Keratinocyte (primary cell): ENCODE measurements at places on chromosomes 7 and 10.

- no peak for DNase-seq
These were observed 10.8 kb downstream of the KLF6 start for GRCh38 chr10:3774018-3774813.

DNA sequence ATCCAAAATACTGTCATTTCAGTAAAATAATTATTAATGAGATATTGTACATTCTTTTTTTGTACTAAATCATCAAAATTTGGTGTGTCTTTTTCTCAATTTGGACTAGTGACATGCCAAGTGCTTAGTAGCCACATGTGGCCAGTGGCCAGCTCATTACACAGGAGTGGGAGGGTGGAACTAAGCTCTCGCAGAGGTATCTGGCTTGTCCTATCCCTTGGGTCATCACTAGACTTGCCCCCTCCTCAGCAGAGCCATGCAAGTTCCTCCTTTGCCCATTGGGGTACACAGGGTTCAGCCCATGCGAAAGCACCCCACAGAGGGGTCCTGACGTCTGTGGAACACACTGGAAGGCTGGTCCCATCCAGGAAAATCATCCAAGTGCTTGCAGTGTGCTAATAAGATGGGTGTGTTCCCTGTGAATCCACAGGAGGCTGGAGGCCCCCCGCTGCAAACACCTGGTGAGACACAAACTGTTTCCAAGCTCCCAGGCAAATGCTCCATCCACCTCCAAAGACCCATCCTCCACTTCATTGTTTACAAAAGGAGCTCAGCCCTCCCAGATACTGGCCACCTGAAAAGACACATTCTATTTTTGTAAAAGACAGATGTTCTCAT is 1.3 kb downstream of the ARHGAP22 start:
- DNase-seq: no peak

DNA sequence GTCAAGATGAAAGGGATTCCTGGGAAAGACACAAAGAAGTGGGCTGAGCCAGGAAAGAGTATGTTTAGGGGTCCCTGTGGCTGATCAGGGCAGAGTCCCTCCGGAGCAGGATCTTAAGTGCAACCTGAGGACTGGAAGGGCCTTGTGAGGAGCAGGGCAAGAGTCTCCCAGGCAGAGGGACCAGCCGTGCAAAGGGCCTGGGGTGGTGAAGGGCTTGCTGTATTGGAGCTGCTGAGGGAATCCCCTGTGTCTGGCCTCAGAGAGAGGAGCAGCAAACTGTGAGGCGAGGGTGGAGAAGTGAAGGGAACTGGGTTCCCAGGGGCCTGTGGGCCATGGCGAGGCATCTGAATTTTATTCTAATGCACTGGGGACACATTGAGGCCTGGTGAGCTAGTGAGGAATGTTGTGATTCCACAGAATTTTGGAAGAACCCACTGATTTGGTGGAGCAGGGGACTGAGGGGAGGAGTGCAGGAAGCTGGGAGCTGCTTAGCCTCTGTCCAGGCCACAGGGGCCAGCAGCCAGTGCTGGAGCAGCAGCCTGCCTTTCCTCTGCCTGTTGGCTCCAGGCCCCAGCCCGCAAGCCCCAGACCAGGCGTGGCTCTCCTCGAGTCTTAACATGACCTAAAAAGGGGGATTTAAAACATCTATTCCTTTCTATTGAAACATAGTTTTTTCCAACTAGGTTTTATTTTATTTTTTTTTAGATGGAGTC is 138.4 kb upstream of the IGFBP3 start:
- DNase-seq: no peak

GRCh38 chr10:123042708-123043408 is 34.1 kb downstream of the ACADSB start:
- DNase-seq: no peak

- no peak for DNase-seq
These were observed 21.6 kb upstream of the PPA1 start for GRCh38 chr10:70254778-70255328.

- DNase-seq: no peak
These were observed 308.6 kb upstream of the FZD8 start for GRCh38 chr10:35950701-35951100.

DNA sequence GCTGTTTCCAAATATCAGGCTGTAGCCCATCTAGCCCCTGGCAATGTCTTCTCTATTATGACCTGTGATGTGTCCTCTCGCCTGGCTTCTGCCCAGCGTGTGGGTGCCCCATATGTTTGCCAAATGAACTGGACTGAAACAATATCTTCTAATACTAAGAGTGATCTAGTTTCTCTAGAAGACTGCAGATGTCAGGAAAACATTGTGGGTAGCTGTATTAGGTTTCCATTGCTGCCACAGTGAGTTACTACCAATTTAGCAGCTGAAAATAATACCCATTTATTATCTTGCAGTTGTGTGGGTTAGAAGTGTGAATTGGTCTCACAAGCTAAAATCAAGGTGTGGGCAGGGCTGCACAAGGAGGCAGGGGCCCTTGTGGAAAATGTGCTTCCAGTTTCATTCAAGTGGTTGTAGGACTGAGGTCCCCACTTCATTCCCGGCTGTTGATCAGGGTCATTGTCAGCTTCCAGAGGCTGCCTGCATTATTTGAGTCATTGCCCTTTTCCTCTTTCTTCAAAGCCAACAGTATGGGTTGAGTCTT is 202.8 kb upstream of the BMPER start:
- no peak for DNase-seq

DNA sequence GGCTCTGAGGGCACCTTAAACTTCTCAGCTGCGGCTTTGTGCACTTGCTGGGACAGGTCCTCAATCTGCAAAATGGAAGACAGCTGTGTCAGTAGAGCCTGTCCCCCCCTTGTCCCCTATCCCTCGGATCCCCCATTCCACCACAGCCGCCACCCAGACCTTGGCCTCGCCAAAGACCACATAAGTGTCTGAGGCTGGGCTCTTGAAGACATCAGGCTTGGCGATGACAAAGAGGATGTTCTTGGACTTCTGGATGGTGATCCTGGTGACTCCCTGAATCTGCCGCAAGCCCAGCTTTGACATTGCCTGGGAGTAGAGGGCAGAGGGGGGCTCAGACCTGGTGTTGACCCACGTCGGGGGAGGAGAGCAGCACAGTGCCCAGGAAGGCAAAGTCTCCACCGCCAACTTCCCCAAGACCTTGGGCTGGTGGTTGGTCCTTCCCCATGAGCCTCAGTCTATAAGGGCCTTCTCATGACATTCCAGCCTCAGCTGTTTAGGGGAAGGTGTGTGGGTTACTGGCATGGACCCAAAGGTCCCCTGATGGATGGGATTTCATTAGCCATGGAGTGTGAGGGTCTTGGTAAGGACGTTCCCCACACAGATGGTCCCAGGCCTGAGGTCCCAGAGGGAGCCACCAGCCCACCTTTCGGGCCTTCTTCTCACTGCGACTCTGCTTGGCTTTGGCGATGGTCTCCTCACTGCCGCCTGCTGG is 7.7 kb downstream of the NACAD start:
- DNase-seq: no peak

DNA sequence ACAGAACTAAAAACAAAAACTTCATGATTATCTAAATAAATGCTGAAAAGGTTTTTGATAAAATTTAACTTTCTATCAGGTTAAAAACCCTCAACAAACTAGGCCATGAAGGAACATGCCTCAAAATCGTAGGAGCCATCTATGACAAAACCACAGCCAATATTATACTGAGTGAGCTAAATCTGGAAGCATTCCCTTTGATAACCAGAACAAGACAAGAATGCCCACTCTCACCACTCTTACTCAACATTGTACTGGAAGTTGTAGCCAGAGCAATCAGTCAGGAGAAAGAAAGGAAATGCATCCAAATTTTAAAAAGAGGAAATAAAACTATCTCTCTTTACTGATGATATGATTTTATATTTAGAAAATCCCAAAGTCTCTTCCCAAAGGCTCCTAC is 228.7 kb downstream of the CHRM2 start:
- DNase-seq: no peak

DNA sequence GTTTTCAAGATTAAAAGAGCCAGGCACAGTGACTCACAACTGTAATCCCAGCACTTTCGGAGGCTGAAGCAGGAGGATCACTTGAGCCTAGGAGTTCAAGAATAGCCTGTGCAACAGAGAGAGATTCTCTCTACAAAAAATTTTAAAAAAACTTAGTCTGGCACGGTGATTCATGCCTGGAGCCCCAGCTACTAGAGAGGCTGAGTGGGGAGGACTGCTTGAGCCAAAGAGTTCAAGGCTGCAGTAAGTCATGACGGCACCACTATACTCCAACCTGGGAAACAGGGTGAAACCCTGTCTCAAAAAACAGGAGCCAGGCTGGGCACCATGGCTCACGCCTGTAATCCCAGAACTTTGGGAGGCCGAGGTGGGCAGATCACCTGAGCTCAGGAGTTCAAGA is 86.6 kb upstream of the KCTD7 start:
- DNase-seq: no peak

GRCh38 chr10:6920072-6921019 is 340.3 kb upstream of the PRKCQ start:
- no peak for DNase-seq

GRCh38 chr10:86139066-86139657 is 227.4 kb downstream of the GRID1 start:
- no peak for DNase-seq

DNA sequence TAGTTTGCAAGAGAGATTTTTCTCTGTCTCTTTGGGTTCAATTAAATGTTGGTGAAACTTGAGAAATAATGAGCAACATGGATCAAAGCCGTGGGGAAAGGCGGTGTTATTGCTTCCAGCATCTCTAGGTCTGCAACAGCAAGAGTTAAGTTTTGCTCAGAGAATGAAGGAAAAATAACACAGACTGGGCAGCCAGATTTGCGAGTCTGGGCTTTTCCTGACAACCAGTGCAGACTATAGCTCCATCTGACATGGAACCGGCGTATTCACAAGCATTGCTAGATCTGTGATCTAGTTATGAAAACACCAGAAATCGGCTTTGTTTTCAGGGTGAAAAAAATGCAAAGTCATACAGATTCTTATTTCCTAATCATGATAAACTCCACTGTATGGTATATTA is 110.4 kb downstream of the CAMK1D start:
- DNase-seq: no peak

DNA sequence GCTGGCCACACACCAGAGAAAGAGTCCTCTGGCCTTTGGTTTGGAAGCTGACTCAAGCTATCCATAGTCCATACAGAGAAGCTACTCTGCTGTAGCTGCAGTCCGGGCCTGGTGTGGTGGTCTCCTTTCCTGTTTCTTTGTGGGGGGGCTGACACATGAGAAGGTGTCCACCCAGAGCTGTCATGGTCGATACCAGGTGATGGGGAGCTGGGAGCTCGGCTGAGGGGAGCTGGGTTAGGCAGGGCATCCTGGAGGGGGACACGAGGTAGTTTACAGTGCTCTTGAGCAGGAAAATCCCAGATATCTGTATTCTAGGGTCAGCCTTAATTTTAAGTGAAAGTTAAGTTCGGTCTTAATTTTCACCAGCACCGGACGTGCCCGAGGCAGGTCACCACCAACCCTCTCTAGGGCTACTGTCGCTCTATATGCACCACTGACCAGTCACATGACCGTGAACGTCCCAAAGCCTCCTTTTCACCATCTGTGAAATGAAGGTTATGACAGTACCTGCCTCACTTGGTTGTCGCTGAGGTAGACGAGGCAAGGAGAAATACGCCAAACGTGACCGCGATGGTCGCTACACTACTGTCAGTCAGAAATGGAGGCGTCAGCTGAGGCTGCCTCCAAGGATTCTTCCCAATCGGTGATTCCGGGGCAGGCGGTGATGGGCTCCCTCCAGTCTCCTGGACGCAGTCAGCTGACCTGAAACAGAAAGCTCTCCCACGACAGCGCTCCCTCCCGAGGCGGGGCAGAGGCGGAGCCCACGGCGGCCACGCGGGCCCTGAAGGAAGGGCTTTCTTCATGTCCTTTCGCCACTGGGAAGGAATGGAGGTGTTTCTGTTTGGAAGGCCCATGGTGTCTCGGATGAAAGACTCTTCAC is 69.4 kb upstream of the SHH start:
- no peak for DNase-seq

GRCh38 chr7:17063045-17063383 is 181.2 kb upstream of the AGR3 start:
- DNase-seq: no peak

DNA sequence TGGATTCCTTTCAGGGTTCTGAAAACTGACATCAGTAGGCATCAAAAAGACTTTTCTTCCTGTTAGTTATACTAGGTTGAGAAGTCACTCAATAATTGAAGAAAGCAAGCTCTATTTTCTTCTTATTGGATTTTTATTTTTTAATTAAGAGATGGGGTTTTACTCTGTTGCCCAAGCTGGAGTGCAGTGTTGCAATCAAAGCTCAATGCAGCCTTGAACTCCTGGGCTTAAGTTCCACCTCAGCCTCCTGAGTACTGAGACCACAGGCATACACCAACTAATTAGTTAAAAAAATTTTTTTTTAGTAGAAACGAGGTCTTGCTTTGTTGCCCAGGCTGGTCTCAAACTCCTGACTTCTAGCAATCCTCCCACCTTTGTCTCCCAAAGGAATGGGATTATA is 28.0 kb downstream of the PIP4K2A start:
- DNase-seq: no peak

DNA sequence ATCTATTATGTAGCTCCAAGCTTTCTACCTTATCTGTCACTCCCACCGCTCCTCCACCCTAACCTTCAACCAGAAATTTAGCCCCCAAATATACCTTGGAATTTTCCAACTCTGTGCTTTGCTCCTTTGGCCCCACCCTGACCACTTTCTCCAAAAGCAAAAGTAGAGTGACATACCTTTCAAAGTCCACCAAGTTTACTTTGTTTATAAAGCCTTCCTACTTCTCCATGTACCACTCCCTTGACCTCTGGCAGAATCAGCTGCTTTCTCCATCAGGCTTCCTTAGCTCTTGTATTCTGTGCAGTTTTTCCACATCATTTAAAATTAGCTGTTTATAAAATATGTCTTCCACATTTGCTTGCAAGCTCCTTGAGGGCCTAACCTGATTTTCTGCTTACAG is 40.9 kb upstream of the RSBN1L start:
- no peak for DNase-seq

- no peak for DNase-seq
These were observed 2.0 kb downstream of the PLCE1 start for GRCh38 chr10:93995598-93996271.

GRCh38 chr7:71793251-71793650 is 618.9 kb downstream of the CALN1 start:
- no peak for DNase-seq

- DNase-seq: no peak
These were observed 74.1 kb downstream of the NRBF2 start for GRCh38 chr10:63206997-63207811.

DNA sequence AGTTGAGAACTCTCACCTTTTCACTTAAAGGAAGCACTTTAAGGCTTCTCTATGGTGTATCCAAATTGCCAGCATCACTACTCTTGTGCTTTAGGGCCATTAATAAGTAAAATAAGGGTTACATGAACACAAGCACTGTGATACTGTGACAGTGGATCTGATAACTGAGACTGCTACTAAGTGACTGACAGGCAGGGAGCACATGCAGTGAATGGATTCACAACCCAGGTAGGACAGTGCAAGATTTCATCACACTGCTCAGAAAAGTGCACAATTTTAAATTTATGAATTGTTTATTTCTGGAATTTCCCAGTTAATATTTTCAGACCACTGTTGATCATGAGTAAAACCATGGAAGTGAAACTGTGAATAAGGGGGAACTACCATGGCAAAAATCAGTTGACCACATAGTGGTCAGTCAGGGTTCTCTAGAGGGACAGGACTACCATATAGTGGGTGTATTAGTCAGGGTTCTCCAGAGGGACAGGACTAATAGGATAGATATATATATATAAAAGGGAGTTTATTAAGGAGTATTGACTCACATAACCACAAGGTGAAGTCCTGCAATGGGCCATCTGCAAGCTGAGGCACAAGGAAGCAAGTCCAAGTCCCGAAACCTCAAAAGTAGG is 20.9 kb upstream of the CYP51A1 start:
- no peak for DNase-seq

- DNase-seq: no peak
These were observed 193.9 kb upstream of the BMPER start for GRCh38 chr7:33711231-33712019.

- no peak for DNase-seq
These were observed 2.9 kb downstream of the FOXL3 start for GRCh38 chr7:292826-293225.
